Stimulated activated CD4-positive, alpha-beta T cell treated with anti-CD3 and anti-CD28 coated beads, TNF-alpha, amount 100 ng/mL, for 48 hours (primary cell): ENCODE measurements at places on chromosomes 6 and 20.

GRCh38 chr6:15434823-15435380 is 189.0 kb downstream of the JARID2 start:
- no peak for DNase-seq

DNA sequence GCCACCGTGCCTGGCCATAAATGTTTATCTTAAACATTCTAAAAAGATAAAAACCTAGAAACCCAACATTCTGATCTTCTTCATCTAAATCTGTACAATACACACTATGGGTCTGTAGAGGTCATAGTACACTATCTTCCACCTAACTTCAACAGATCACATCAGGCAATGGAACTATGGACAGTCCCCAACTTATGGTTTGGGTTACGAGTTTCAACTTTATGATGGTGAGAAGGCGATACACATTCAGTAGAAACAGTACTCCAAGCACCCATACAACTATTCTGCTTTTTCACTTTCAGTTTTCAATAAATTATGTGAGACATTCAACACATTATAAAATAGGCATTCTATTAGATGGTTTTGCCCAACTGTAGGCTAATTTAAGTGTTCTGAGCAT is 23.1 kb downstream of the FKBP5 start:
- no peak for DNase-seq

DNA sequence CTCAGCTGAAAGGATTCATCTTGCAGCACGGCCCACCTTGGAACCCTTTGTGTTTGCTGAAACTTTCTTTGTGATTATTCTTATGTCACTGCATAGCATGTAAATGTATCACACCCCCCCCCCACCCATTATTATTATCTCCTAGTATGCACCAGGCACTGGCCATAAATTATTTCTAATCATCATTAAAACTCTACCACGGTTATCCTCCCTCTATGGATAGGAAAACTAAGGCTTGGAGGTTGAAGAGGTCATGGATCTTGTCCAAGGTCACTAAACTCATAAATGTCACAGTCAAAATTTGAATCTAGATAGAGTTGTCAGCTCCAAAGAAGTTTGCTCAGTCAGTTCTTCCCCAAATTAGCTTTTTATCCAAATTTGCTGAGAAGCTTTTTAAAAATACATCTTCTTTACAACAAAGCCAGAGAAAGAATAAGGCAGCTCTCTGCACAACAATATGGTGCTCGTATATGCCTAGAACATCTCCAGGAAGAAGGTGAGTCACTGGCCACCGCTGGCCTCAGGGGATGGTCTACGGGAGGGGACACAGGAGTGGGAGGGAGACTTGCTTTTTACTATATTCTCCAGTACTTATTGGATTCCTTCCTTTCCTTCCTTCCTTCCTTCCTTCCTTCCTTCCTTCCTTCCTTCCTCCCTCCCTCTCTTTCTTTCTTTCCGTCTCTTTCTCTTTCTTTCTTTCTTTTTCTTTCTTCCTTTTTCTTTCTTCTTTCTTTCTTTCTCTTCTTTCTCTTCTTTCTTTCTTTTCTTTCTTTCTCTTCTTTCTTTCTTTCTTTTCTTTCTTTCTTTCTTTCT is 134.5 kb downstream of the VEGFA start:
- no peak for DNase-seq

DNA sequence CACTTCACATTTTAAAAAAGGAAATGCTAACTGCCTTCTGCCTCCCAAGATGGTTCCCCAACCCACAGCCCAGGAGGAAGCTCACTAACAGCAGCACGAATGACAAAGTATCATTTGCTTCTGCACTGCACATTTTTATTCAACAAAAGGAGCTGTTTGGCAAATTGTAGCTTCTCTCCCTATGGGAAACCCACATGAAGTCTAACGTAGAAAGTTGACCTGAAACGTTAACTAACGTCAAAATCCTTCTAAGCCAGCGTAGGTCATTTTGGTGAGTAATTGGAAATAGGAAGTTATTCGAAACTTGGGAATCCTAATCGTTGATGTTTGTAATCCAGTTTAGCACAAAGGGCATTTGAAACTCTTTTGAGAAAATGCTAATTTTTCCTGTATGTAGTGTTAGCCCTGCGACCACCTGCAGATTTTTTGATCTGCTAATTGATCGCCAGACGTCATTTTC is 2.9 kb downstream of the SALL4 start:
- DNase-seq, result no peak

- no peak for DNase-seq
These were observed 188.5 kb upstream of the SNX9 start for GRCh38 chr6:157634546-157634945.

DNA sequence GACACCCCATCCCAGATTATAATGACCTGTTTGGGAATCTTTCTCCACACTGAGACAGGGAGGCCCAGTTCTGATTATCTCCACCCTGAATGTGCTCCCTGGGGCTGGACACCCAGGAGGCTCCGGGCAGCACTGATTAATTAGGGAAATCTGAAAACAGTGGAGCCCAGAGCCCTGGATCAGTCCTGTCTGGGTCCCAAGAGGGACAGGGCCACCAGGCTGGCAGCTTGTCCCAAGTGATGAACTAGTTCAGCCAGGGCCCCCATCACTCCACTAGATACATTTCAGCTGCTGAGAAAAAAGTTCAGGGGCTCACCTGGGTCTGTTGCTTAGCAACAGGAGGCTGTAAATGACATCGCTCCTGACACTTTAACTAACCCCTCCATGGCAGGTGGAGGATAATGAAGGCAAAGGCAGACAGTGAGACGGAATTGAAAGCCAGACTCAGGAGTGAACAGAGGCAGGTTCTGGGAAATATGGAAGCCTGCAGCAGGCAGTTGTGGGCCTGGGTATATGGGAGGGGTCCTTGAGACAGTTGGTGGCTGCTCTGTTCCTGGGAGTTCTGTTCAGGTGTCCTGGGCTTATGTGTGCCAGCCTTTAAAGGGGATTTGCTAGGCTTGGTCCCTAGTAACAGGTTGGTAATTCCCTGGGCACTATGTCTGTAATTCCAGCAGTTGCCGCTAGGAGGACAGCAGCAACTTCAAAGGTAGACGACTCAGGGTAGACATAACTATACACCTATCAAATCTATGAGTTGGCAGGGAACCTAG is 78.3 kb upstream of the CTNNBL1 start:
- DNase-seq, result peak; percentile 51

DNA sequence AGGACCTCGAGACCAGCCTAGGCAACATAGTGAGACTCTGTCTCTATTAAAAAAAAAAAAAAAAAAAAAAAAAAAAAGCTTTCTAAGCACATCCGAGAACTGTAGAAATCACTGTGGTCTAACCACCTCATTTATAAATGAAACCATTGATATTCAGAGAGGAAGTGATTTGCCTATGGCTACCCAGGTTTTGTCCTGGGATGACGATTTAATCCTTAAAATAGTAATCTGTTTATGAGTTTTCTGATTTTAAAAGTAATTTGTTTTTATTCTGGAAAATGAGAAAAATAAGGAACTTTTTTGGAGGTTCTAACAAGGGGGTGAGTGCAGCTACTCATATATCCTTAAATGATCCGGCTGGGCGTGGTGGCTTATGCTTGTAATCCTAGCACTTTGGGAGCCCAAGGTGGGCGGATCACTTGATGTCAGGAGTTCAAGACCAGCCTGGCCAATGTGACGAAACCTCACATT is 6.5 kb upstream of the BTN3A2 start:
- DNase-seq, result no peak

DNA sequence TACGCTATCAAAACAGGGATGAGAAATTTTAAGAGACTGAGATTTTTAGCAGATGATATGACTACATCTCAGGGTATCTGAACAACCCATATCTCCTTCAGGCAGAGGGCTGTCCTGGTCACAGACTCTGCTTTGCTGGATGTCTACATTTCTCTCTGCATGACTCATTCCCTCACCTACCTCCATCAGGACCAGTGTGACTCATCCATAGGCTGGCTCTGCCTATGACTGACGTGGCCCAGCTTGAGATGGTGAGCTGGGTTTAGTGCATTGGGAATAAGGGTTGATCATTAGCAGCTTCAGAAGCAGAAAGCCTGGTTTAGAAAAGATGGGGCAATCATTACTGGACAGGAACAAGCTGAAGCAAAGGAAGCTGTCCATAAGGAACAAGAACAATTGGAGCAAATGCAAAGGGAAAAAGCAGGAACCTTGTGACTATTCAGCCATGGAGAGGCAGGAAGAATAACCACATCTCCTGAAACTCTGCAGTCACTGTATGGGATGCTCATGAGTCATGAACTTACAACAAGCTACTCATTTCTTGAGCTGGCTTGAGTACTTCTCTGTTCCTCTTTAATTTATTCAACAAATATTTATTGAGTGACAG is 86.4 kb upstream of the CBLN4 start:
- no peak for DNase-seq

DNA sequence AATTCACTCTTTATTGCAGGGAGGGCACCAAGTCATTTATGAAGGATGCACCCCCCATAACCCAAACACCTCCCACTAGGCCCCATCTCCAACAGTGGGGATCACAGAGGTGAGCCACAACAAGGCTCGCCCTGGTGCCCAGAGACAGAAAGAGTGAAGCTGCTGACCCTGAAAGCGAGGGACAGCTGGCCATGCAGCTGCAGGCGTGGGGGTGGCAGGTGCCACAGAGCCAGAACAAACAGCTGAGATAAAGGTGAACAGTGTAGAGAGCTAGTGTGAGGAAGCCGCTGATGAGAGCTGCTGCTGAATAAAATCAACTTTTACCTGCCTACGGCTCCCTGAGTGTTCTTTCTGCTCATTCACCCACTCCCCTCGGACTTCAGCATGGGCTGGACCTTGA is 18.8 kb upstream of the RGS17 start:
- DNase-seq, result no peak

DNA sequence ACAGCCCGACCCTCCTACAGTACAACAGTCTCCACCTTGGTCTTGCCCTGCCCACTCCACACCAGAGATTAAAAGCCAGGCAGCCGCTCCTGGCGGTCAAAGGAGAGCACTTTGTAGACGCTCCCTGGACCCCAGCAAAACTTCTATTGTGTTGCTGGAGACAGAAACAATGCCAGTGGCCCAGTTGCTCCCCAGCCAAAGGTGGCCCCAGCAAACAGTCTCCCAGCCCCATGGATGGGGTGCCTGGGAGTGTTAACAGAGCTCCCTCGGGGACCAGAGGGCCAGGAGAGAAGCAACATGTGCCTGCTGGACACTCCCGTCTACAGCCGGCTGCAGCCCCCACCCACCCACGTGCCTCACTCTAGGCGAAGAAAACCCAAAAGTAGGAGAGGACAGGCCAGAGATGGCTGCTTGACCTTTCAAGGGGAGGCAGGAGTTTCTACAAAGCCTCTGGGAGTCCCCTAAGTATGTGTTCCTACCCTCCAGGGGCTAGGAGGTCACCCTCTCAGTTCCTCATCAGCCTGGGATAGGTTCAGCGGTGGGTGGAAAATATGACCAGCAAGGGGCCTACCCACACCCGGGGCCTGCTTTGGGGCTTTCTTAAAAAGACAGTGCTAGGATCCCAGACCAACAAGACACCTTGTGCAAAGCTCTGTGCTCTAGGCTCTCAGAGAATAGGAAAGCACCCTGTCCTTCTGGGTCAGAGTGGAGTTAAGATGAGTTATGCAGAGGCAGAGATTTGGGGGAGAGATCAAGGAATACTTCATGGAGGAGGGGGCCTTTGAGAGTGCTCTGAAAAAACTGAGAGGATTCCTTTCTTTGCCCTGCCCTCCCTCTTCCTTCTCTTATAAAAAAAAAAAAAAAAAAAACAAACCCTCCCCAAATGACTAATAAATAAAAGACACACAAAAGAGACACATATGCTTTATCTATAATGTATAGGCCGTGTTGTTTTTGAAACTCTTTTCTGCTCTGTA is 19.0 kb upstream of the PREX1 start:
- peak; percentile 63 for DNase-seq

- no peak for DNase-seq
These were observed 28.6 kb upstream of the PCMTD2 start for GRCh38 chr20:64226686-64227580.

DNA sequence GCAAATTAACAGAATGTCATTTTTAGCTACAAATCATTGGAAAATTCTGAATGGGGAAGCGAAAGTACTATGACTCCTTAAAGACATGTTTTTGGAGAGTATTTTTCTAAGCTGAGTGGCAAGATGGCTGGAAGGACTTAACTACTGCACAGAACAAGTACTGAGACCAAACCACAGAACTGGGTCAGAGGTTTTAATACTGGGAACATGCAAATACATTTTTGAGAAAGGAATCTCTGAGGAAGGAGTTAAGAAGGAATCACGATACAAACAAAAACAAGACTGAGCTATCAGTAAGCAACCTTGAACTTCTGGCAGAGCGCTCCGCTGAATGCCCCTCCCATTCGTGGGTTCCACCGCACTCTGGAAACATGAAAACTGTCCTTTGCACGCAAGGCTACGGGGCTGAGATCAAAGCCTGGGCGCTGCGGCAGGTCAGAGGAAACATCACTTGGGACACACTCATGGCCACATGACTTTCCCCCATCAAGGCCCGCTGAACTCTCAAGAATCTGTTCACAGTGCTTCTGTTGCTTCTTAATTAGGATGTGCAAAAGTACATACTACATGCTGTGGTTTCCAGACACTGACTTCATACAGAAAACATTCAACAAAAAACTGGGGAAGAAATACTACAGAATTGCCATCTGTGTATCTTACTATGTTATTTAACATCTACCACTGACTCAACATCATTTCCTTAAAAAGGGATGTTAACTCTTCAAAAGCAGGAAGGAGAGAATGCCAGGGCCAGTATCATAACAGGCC is 27.8 kb downstream of the SLC23A2 start:
- no peak for DNase-seq

GRCh38 chr6:4727217-4727616 is 49.0 kb upstream of the CDYL start:
- no peak for DNase-seq

DNA sequence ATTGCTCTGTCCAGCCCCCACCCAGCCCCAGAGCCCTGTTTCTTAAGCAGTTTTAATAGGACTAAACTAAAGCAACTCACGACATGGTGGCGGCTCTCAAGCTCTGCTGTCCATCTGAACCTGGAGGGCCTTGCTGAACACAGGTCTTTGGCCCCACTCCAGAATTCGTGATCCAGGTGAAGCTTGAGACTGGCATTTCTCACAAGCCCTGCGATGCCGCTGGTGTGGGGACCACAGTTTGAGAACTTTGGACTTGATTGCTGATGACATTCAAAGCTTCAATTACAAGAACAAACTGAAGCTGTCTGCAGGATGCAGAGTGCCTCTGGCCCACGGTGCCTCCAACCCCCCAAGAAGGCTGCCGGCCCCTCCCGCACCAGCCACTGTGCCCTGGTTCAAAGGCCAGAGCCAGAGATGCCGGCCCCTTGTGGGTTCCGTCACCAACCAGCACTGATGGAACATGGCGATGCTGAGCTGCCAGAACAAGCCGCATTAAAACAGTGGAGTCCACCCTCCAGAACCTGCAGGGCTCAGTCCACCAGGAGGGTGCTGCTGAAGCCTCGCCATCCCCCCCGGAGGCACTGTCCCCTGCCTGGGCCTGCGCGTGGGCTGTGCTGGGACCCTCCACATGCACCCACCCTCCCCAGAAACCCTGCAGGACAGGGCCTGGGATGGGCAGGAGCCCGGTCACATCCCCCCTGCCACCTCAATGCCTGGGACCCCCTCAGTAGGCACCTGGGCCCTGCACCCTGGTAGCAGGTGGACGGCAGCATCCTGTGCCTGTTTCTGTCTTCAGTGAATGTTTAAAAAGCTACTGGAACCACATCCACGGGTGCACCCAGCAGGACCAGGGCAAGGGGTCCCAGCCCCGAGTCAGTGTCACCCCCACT is 101.1 kb downstream of the PSMB1 start:
- no peak for DNase-seq
